Bone marrow (tissue), 2 donors: ENCODE measurements at places on chromosomes 2 and 18.

- DNase-seq, result no peak
Measured at GRCh38 chr2:79580175-79580574, 67.3 kb downstream of the CTNNA2 start.

DNA sequence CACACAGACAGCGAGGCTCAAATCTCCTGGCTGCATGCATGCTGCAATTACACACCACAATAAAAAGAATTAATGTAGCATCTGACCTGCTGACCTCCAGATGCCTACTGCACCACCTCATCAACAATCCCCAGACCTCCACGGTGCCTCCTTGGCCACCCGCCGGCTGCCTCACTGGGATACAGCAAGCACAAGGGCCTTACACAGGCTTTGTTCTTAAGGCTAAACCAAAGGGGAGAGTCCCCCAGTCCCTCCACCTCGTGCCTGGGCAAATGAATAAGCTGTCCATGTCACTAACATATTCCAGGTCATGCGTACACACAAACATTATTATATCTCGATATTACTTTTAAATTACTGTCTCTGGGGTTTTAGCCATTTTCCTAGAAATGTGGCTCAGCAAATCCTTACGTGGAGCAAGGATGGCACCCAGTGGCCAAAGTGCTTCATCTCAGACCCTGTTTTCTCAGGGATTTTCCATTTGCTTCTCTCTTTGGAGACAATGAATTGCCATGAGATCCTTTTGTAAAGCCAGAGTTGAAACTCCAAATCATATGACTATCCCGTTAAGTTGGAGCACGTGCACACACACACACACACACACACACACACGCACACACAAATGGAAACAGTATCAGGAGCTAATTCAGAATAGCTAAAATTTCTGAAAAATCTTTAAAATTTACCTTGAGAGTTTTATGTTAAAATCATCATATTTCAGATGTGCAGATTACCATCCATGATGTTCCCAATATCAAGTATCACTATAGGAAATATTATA lies 313.8 kb downstream of the PDE11A start:
- DNase-seq, result no peak

GRCh38 chr18:2656981-2657512 lies 1.5 kb downstream of the SMCHD1 start:
- DNase-seq, result no peak

GRCh38 chr18:56541793-56542192 lies 96.6 kb downstream of the TXNL1 start:
- no peak for DNase-seq
